ENCODE measurements at places on chromosomes 11 and 22.

GRCh38 chr11:131922220-131922619 lies 551.8 kb downstream of the NTM start:
- DNase-seq = no peak

DNA sequence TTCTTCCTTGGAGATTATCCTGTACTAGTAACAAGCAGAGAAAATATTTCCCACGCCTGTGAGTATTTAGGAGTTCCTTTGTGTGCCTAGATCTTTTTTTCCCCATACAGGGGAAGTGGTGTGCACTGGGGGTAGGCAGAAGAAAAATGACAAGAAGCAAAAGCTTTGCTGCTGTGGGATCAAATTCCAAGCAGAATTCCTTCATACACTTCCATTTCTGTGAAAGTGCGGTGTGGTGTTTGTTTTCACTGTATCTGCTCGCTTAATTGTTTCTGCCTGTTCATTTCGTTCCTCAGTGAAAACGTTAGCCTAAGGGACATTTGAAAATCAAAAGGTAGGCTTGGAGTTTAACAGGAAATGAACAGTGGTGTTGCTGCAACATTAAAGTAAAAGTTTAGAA lies 47.9 kb downstream of the BLID start:
- DNase-seq = no peak

GRCh38 chr11:6096417-6096816 lies 11.1 kb upstream of the OR56B4 start:
- DNase-seq = no peak

- peak; percentile 26 for DNase-seq
Measured at GRCh38 chr11:35487532-35488078, 37.8 kb downstream of the PAMR1 start.

GRCh38 chr11:42972741-42973140 lies 339.1 kb upstream of the API5 start:
- DNase-seq = no peak

DNA sequence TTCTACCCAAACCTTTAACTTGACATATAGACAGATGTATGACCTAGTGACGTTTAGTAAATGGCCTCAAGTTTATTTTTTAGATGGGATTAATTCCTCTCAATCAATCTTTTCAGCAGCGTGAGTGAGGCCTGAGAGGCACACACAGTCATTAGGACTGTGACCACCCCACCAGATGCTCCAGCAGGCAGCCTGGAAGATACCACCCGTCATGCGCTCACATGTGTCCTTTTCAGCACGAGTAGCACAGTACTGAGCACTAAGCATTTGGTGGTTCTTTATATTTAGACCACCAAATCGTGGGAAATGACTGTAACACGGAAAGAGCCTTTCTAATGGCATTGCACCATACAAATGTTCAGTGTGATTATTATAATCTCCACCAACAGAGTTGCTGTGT lies 354.6 kb upstream of the DDI1 start:
- no peak for DNase-seq

GRCh38 chr11:20670932-20671403 lies 1.6 kb downstream of the NELL1 start:
- no peak for DNase-seq

- peak; percentile 83 for DNase-seq
Measured at GRCh38 chr11:35391922-35392688, 27.3 kb downstream of the SLC1A2 start.

- no peak for DNase-seq
Measured at GRCh38 chr22:21923163-21923561, 29.5 kb downstream of the PPM1F start.

- DNase-seq = no peak
Measured at GRCh38 chr11:76459299-76459698, 14.5 kb downstream of the EMSY start.

DNA sequence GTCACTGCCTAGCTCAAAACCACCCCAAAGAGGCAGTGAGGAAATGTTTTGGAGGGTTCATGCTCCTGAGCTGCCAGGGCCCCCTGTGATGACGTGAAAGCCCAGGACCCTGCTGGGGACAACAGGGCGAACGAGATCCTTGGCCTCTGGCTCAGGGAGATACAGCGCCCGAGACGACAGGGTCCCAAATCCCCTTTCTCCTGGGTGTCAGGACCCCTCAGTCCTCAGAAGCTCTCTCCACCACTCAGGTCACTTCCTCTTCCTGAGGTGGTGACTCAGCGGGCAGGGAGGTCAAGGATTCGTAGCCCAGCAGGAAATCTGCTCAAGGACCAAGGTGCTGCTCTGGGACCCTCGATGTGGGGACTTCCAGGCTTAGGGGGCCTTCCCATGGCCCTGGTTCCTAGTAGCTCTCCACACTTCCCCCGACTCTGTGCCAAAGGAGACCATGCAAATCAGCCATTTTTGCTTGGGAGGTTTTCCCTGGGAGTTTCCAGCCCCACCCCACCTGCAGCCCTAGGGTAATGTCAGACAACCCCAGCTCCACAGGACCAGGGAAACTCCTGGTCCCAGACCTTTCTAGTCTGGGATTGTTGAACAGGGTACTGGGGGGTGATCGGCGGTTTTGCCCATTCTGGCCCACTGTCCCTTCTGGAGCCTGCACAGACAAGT lies 12.8 kb downstream of the BCL9L start:
- no peak for DNase-seq
